Endothelial cell of umbilical vein (primary cell): ENCODE measurements at places on chromosomes 7 and 10.

- H3K27me3 ChIP-seq, result peaks cover 3% of the 10 kb centered on the region
- H3K36me3 ChIP-seq, result no peaks in the 10 kb centered on the region
- H3K4me1 ChIP-seq, result peaks cover 18% of the 10 kb centered on the region
- H3K4me3 ChIP-seq, result no peak overlapping the region
Observed at GRCh38 chr10:47400251-47400650, 16.2 kb upstream of the ZNF488 start.

DNA sequence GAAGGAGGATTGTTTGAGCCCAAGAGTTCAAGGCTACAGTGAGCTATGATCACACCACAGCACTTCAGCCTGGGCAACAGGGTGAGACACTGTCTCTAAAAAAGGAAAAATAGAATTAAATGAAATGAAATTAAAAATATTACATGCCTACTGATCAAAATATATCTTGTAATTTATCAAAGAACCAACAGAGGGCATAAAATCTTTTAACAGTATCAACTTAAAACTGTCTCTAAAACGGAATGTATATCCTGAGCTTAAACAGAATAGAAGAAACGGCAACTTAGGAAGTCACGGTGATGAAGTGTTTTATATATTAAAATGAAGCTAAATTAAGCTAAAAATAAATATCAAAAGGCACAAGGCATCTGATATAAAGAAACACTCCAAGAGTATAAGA lies 78.8 kb downstream of the MTPAP start:
- H3K27ac ChIP-seq, result no peak overlapping the region
- H3K36me3 ChIP-seq, result no peaks in the 10 kb centered on the region
- H3K4me3 ChIP-seq, result no peak overlapping the region

- no peaks in the 10 kb centered on the region for H3K36me3 ChIP-seq
- no peaks in the 10 kb centered on the region for H3K27me3 ChIP-seq
- DNase-seq, result no peak
Observed at GRCh38 chr7:19295376-19295775, 150.2 kb upstream of the FERD3L start.

DNA sequence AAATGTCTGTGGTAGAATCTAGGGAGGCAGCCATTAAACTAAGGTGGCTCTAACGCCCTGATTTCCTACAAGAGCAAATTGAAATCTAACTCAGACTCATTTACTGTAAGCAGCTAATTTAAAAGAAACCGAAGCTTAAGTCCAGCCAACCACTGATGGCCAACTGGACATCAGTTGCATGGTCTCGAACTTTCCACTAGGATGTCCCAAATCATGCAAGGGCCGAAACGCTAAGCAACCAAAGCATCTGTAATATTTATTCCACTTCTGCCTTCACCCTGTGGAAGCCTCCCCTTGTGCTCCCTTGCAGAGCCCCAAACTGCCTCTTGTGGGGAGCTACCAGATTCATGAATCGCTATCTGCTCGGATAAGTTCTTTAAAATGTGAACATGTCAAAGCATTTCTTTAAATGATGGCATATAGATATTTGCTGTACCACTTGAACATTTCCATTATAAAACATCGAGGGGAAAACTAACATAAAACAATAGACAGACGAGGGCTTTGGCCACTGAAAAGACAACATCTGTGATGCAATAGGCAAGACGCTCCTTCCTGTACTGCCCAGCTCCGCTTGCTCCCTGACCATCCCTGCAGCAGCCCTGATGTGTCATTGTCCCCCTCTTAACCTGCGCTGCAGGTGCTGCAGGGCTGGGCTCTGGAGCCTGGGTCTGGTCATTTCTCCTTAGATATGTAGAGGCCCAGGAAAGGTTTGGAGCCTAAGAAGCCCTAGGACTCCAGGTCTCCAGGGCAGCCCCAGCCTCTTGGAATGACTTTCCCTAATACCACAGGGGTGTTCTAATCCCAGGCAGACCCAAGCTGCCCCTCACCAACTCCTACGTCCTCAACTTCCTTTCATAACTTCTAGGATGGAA lies 2.9 kb upstream of the RBP3 start:
- no peak for DNase-seq
- no peaks in the 10 kb centered on the region for H3K27me3 ChIP-seq
- H3K36me3 ChIP-seq, result no peaks in the 10 kb centered on the region
- no peak overlapping the region for H3K27ac ChIP-seq

- no peak overlapping the region for H3K27ac ChIP-seq
- no peaks in the 10 kb centered on the region for H3K27me3 ChIP-seq
- DNase-seq, result peak; percentile 8
- H3K36me3 ChIP-seq, result no peaks in the 10 kb centered on the region
- no peaks in the 10 kb centered on the region for H3K4me1 ChIP-seq
Observed at GRCh38 chr10:123573236-123574108, 92.7 kb upstream of the GPR26 start.
